ENCODE measurements at places on chromosomes 13 and 19.

- DNase-seq = no peak
Observed at GRCh38 chr13:106702505-106702904, 134.6 kb upstream of the ARGLU1 start.

GRCh38 chr19:49968279-49968922, 7.4 kb upstream of the SIGLEC11 start:
- no peak for DNase-seq

DNA sequence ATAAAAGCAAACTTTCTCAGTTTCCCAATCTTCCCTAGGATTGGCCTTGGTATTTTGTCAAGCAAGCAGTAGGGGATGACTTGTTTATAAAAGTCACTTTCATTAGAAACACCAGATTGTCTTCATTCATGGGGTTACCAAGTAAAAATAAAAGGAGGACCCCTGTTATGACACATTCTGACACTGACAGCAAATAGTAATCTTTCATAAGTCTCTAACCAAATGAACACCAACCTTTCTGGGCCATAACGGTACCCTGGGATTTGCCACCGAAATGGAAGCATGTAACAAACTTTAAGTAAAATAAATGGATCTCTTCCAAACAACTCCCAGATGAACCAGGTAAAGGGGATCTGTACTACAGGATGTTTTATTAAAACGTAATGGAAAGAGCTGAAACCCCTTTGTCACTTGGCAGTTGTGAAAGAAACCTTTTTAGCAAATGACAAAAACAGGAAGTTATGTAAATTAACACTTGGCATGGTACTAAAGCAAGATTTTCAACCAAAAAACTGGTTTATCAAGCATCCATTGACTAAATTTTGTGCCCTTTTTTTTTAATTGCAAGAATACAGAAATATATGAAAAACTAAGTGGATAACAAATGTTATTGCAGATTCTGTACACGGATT, 335.6 kb downstream of the RBM26 start:
- DNase-seq = no peak

GRCh38 chr19:35154525-35155406, at the start of gene FXYD5:
Gene FXYD5, plus strand, starts transcription at chr19:35154735. Its CDS starts 816 bp downstream, at chr19:35155551.
- peak; percentile 76 for DNase-seq

DNA sequence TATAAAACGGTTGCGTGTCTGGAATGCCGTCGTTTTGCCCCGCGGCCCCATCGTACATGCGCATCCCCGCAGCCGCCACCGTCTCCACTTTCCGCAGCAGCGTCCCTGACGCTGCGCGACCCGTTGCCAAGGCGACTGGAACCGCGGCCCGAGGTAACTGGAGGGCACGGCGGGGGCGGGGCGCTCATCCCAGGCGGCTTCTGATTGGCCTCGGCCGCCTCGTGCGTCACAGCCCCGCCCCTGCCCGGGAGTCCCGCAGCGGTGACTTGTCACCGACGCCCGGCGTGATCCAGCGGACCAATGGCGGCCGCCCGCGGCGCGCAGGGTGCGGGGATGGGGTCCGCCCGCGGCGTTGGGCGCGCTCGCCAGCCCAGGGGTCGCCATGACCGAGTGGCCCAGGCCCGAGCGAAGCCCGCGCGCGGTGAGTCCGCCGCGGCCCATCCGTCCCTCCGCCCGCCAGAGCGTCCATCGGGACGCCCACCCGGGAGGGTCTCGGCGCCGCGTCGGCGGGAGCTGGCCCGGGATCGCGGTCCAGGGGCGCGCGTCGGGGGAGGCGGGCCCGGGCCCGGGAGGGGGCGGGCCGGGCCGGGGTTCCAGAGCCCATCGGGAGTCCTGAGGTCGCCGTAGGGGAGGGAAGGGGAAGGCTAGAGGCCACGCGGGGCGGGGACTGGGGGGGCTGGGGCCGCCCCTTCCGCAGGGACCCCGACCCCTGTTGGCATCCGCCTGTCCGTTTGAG, at the start of gene ZSCAN1:
ZSCAN1 (plus strand) TSS at position 285 of the 736 bp plus-strand sequence. CDS start 3,812 bp downstream, outside the sequence.
- peak; percentile 94 for DNase-seq

DNA sequence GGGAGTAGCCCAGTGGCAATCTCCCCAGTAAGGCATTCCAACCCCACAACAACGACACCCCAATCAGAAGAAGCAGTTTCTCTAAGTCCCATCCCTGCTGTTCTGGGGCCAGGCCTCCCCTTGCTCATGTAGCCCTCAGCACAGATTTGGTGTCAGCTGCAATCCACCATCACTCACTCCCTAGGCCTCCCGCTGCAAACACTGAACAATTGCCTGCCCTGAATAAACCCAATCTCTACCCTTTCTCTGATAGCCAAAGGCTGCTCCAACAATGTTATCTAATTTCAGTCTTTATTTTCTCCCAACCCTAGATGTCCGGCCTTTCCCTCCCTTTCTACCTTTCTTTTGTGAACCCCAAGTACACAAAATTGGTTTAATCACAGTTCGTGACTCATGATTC, 5.6 kb upstream of the SOX21 start:
- no peak for DNase-seq

Data from A673 (cell line).